ENCODE measurements at places on chromosomes 13 and 19.

GRCh38 chr13:97211300-97211699, 10.8 kb upstream of the MBNL2 start:
- no peak for DNase-seq

DNA sequence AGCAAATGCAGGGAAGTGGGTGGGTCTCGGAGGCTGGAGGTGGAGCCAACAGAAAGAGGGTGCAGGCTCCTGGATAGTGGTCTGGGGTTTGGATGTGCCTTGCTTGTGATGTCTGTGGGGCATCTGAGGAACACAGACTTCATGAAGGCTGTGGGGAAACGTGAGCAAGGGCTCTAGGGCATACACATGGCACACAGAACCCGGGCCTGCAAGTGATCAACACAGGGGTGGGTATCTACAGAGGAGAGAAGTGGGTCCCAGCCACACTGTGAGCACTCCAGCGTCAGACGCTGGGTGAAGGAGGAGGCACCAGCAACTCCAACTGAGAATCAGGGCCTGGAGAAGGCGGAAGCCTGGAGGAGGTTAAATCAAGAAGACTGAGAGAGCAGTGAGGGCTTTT, 5.4 kb upstream of the UBE2M start:
- no peak for DNase-seq

- DNase-seq: no peak
Measured at GRCh38 chr13:67935626-67936025, 705.5 kb upstream of the PCDH9 start.

DNA sequence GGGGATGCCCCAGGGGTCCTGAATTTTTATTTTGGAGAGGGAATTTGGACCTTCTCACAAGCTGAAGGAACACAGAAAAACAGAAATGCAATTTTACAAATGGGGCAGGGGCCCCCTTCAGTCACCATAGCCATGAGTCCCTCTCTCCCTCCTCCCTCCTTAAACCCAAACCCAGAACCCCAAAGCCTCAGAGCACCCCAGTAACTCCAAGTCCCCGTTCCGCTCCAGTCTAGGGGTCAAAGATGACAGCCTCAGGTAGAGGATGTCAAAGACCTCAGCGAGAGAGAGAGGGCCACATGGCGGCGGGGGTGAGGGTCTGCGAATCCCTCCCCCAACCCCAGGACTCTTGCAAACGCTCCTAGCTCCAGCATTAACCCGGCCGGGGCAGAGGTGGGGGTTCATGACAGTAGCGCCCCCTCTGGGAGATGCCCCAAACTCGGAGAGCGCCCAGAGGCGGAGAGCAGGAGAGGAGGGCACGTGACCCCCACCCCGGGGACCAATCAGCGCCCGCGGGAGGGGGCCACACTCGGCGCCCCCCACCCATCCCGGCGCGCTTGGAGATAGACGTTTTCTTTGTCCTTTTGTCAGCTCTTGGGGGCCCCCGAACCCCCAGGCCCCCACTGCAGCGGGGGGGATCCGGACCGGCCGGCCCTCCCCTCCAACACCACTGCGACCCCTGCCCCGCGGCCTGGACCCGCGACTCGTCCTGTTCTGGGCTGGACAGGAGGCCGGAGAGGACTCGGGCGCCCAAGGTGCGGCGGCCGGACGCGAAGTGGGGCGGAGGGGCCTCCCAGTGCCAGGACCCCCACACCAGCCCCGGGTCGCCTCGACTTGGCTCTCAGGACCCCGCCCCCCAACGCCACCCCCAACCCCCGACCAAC, 20.8 kb upstream of the SEMA6B start:
- no peak for DNase-seq

DNA sequence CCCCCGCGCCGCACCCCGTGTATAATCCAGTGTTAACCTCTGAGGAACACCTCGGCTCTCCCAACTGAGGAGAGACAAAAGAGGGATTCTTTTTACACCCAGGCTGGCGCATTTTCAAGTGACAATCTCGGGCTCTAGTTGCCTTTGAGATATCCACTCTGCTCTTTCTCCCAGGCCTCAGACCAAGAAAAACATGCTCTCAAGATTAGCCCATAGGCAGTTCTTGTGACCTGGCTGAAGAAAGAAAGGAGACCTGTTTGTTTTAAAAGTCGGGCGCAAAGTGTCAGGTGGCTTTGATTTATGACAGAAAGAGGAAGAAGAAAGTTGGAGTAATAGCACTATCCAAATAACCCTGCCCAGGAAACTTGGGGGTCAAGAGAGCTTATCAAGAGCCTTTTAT, 27.3 kb downstream of the SHISA2 start:
- DNase-seq: no peak

GRCh38 chr19:10262771-10263170, 8.1 kb upstream of the ICAM1 start:
- DNase-seq: no peak

GRCh38 chr19:5850743-5851293, 431 bp downstream of the FUT3 start:
- DNase-seq: no peak

- no peak for DNase-seq
Measured at GRCh38 chr19:6589711-6590257, 1.2 kb downstream of the CD70 start.

DNA sequence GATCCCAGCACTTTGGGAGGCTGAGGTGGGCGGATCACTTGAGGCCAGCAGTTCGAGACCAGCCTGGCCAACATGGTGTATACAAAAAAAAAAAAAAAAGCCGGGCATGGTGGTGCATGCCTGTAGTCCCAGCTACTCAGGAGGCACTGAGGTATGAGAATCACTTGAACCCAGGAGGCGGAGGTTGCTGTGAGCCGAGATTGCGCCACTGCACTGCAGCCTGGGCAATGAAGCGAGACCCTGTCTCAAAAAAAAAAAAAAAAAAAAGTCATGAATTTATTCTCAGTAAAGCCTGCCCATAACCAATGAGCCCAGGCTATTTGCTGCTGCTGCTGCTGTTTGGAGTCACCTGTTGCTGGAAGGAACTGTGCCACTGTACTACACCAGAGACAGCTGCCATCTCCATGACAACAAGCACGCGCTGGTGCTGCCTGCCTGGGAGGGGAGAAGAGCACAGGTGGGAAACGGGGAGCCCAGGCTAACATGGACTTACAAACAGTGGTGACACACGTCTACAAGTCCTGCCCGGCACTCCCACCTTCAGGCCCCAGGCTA, 11.3 kb downstream of the ZFR2 start:
- DNase-seq: no peak

DNA sequence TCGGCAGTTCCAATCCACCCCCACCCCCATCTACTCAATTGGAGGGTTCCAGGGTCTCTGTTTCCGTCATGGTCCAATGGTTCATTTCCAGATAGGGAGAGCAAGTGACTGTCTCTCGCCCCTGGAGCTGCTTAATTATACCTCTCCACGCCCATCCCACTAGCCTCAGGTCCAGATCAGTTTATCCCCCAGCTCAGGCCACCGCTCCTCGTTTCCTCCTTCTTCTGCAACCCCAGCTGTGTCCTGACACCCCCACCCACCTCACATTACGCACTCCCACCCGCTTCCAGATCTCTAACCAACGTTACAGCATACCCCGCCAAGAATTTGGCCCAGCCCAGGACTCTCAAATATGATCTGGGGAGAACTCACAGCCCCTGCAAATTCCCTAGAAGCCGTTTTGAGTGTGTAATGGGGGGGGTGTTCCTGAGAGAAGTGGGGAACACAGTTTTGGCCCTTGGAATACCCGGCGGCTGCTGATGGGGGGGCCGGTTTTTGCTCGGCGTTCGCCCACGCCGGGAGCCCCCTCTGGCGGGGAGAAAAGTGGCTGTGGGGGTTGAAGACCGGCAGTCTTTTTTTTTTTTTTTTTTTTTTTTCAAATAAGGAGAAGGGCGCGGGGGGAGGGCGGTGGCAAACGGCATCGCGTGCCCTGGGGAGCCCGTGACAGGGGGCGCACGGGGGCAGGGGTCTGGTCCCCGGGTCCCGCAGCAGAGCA, 1.7 kb upstream of the PDE4A start:
- DNase-seq: no peak

All from T-helper 9 cell (primary cell).